Right lobe of liver (tissue), 6 donors: ENCODE measurements at places on chromosomes 3 and 15.

GRCh38 chr3:10933470-10933804, 59.1 kb upstream of the SLC6A1 start:
- DNase-seq, result peak; percentile 16

GRCh38 chr3:183504597-183504996, 50.9 kb downstream of the KLHL6 start:
- DNase-seq, result no peak

DNA sequence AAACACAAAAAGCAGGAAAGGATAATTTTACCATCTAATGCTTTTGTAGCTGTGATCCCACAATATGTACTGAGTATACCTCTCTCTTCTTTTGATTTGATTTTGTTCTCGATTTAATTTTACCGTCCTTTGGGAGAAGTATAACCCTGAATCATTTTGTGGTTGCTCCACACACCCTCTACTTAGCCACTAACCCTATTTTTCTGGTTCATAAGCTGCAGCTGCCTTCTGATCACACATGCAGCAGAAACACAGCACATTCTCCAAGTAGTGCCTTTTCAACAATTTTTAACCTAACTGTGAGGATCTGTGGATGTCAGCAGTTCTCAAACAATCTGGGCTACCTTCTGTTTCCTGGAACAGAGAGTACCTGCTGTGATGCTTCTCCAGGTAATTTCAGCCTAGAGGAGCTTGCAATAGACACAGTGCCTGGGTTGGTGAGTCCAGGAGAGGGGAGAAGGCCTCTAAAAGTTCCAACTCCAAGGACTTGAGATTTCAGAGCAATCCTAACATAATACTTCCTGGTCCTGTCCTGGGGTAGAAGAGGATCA, 40.3 kb downstream of the HGD start:
- no peak for DNase-seq

DNA sequence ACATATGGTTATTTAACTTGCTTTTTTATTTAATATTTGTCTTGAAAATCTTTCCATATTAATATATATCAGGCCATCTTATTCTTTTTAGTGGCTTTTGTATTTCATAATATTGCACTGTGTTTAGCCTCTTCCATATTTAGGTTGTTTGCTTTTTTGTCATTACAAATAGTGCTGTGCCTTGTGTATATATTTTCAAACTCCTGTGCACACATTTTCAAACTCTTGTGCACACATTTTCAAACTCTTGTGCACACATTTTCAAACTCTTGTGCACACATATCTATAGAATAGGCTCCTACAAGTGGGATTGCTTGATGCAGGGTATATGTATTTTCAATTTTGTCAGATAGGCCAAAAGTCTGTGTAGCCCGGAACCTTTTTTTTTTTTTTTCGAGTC, 118.0 kb upstream of the MLF1 start:
- no peak for DNase-seq

DNA sequence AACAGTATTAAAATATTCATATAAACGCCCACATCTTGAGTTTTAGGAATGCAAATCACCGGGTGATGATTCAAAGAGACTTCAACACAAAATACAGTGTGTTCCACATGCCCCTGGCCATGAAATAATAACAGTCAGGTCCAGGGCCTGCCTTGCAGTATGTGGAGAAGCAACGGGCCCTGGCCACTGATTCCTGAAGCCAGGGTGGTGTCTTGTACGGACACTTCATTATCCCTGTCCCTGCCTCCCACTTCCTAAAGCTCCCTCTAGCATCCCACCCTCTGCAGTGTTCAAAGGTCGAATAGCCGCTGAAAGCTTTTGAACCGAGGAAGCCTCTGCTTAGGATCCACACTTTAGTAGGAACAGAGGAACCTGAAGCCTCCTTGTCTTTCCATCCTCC, 50.4 kb upstream of the PCSK6 start:
- no peak for DNase-seq

- DNase-seq, result no peak
Measured at GRCh38 chr3:26704736-26705135, 82.2 kb downstream of the LRRC3B start.

DNA sequence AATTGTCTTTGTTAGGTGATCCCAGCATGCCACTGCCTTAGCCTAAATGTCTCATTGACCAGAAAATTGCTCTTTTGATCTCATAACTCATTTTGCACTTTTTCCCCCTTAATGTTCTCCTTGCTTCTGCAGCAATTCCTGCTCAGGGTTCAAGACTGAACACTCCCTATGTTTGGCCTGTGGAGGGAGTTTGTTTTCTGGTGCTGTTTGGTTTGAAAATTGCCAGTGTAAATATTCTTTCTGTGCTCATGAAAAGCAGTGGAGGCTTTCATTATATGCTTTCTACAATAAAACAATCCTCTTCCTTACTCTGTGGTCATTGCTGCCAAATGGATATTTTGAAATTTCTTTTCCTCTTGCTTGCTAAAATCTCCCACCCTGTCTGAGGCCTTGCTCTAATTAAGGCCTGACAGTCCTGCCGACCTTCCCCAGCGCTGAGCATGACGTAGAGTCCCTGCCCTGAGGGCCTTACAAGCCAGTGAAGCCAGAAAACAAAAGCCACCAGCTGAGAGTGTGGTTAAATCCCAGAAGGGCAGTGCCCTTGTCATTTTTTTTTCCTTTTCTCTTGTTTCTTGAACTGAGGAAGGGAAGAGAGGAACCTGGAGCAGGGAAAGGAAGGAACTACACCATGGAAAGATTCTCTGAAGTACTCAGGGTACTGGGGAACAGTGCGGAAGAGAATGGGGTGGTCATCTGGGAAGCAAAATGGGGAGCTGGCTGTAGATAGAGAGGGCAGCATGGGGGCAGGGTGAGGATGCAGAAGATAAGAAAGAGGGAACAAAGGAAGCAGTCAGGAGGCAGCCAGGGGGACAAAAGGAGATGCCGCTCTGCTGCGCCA, 24.8 kb downstream of the ZBTB38 start:
- no peak for DNase-seq

GRCh38 chr15:78619022-78619950, 1.5 kb downstream of the CHRNA3 start:
- no peak for DNase-seq

- no peak for DNase-seq
Measured at GRCh38 chr15:66778314-66778665, 76.3 kb downstream of the SMAD6 start.

- peak; percentile 78 for DNase-seq
Measured at GRCh38 chr3:170331143-170331542, 26.4 kb upstream of the SKIL start.

DNA sequence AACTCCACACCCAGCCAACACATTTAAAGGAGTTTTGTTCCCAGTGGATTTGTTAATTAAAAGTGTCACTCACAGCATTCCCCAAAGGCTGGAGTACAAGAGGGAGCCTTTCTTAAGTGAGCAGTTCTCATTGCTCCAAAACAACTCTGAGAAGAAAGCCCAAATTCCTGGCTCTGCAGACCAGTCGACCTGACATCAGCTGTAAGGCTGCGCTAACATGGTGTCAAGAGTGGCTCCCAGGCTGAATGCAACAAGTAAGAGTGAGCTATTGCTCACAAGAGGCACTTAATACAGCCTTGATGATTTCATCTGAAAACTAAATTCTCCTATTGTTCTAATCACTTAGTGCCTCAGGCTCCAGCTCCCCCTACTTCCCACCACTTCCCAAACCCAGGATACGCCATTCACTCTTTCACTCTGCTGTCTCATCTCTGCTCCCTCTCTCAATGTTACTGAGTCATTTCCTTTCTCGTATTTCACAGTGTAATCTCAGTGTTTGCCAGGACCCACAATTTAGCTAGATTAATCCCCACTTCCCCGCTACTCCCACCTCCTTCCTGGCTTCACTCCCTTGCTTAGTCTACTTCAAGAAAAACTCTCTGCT, 81.8 kb downstream of the WWTR1 start:
- DNase-seq, result no peak

- no peak for DNase-seq
Measured at GRCh38 chr15:48803877-48804276, 7.0 kb downstream of the CEP152 start.

GRCh38 chr3:170100944-170101343, 63.1 kb downstream of the GPR160 start:
- DNase-seq, result no peak

GRCh38 chr3:141231952-141232823, 563 bp downstream of the PXYLP1 start:
- peak; percentile 61 for DNase-seq

GRCh38 chr3:171956181-171956683, 83.1 kb upstream of the FNDC3B start:
- DNase-seq, result no peak

DNA sequence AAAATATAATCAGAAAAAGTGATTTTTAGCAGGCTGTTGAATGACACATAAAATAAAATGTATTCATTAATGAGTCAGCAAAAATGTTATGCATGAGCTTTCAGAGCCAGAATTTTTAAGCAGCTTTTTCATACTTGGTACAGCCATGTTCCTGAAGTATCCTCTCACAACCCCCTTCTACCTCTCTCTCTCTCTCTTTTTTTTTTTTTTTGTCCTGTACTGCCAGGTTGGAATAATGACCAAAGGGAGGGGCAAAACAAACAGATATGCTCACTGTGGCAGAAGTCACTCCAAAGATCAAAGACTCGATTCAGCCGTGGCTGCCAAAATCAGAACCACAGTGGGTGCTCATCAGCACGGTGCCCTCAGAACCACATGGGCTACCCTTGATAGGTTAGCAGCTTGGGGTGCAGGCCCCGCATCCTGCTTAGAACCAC, 383.0 kb downstream of the ZBTB20 start:
- DNase-seq, result peak; percentile 49

DNA sequence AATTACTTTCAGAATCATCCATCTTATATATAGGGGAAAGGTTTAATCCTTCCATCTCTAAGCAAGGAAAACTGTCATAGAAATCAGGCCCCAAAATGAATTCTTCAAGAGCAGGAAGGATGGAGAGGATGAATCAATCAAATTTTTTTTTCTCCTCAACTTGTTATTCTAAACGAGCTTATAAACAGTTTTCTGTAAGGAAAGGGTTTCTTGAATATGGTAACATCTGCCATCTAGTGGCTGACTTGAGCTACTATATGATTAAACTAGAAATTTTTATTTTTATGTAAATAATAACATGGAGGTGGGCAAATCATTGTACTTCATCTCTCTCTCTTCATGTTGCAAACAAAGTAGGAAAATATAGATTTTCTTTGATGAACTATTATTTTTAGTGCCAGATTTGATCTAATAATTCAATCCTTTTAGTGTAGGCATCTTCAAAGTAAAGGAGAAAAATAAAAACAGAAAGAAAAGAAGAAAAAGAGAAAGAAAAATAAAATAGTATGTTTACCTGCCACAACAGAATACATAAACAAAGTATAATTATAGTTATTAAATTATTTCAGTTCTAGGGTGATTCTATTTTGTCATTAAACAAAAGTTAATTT, 146.6 kb downstream of the SERPINI1 start:
- no peak for DNase-seq

DNA sequence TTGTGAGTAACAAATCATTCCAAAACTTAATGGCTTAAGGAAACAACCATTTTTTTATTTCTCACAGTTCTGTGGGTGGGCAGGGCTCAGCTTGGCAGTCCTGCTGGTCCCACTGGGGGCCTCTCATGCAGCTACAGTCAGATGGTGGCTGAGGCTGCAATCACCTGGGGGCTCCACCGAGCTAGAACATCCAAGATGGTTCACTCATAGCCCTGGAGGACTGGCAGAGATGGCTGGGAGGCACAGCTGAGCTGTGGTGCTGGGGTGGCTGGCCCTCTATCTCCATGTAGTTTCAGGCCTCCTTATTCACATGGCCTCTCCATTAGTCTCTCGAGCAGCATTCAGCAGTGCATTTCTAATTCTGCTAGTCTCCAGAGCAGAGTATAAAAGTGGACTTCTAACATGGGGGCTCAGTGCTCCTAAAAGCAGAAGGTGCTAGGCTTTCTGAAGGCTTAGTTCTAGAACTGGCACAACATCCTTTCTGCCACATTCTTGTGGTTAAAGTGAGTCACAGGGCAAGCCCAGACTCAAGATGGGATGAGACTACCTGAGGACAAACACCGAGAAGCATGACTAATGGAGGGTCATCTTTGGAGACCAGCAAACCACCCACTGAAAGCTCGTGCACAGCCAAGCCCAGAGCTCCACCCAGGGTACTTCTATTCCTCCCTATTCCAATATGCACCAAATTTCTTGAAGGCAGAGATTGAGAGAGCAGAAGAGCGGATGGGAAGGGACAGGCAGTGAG, 6.3 kb downstream of the CAV3 start:
- DNase-seq, result no peak

DNA sequence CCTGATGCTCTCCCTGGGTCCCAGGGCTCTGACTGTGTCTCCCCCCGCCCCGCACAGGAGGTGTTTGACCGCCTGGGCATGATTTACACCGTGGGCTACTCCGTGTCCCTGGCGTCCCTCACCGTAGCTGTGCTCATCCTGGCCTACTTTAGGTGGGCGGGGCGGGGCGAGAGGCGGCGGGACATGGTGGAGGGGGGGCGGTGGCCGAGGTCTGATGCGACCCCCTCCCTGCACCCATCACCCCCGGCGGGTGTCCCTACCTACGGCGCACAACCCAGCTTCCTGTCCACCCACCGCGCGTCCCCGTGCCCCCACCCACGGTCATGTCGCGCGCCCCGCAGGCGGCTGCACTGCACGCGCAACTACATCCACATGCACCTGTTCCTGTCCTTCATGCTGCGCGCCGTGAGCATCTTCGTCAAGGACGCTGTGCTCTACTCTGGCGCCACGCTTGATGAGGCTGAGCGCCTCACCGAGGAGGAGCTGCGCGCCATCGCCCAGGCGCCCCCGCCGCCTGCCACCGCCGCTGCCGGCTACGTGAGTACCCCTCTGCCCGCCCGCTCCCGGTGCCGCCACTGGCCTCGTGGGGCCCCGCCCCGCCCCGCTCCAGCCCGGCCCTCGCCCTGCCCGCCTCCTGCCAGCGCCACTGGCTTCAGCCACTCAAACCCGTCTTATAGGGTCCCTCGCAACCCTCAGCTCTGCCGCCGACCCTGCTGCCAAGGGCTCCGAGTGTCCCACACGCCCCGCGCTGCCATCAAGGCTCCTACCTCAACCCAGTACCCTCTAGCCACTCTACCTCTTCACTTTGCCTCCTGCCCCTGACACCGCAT, 21.0 kb downstream of the PTH1R start:
- peak; percentile 20 for DNase-seq

- DNase-seq, result no peak
Measured at GRCh38 chr3:112390783-112391641, 58.1 kb downstream of the CD200 start.

GRCh38 chr3:139044366-139045210, at the start of gene PRR23C:
PRR23C (minus strand) TSS chr3:139044892; CDS start chr3:139044620, 272 bp downstream.
- DNase-seq, result no peak

- DNase-seq, result no peak
Measured at GRCh38 chr3:22608721-22609120, 594.4 kb upstream of the UBE2E2 start.

DNA sequence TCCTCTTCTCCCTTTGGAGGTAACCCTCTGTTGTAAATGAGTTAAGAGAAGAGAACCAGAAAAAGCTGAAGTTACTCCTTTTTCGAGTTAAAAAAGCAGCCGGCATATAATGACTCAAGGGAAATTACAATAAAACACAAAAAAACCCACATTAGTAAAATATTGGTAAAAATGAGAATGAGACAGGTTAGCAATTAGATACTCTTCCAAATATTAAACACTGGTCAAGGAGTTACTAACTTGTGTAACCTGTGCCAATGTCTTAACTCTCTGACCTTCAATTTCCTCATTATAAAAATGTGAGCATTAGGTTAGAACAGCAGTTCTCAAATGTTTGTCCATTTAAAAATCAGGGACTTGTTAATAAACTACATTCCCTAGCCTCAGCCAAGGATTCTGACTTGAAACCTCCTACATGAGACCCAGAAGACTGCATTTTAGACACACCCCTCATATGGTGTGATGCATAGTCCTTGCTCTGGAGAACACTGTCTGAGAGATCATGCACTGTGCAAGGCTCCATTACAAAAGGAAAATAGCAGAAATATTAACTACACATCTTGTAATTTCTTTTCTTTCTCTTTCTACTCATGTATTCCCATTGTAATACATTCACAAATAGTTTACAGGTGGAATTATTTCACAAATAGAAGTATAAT, 42.7 kb upstream of the TOP2B start:
- DNase-seq, result no peak
